ENCODE measurements at places on chromosomes 16 and 17.

DNA sequence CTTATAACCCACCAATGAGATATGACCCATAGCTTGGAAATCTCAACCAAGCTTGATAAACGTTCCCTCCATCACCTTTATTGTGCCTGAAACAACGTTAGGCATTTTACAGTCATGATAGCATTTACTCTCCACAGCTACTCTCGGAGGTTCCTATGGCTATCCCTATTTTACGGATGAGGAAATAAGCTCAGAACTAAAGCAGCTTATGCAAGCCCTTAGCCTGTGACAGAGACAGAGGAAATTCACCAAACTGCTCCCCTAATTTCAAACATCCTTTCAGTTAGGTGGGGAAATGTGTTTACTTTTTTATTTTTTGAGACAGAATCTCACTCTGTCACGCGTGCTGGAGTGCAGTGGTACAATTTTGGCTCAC lies 18.7 kb downstream of the DCUN1D3 start:
- DNase-seq, result peak; percentile 35

- DNase-seq, result no peak
Observed at GRCh38 chr17:80657561-80657960, 112.9 kb downstream of the RPTOR start.

DNA sequence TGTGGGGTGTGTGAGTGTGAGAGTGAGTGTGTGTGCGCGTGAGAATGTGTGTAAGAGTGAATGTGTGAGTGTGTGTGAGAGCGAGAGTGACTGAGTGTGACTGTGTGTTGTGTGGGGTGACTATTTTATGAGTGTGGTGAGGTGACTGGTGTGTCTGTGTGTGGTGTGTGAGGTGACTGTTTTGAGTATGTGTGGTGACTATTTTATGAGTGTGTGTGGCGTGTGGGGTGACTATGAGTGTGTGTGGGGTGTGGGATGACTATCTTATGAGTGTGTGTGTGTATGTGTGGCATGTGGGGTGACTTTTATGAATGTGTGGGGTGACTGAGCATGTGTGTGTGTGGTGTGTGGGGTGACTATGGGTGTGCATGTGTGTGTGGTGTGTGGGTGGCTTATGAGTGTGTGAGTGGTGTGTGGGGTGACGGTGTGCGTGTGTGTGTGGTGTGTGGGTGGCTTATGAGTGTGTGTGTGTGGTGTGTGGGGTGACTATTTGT lies 152.9 kb upstream of the PLCG2 start:
- no peak for DNase-seq

DNA sequence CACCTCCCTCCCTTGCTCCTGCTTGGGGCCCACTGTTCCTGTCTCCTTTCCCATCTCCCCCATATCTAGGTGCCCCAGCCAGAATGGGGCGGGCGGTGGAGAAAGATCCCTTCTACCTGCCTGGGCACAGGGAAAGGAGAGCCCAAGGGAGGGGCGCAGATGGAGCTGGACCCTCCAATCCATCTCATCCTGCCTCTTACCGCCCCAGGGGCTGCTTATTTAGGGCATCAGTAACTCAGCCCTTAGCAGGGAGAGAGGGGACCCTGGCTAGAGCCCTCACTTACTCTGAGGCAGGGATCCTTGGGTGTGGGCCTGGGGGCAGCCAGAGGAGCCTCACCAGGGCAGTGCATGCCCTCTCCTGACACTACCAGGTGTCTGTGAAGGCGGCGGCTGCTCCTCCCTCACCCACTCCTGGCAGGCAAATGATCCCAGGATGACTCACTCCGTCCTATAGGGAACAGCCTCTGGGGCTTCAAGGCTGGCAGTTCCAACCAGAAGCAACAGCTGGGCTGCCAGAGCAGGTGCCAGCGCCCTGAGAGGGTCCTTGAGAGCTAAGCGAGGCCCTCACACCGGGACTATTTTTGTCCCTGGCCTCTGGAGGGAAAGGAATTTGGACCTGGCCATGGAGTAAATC lies 16.3 kb upstream of the BCAR1 start:
- DNase-seq, result no peak

- DNase-seq, result no peak
Observed at GRCh38 chr16:19599968-19600716, 44.6 kb downstream of the VPS35L start.

GRCh38 chr17:82826211-82826610 lies 13.6 kb downstream of the ZNF750 start:
- no peak for DNase-seq

DNA sequence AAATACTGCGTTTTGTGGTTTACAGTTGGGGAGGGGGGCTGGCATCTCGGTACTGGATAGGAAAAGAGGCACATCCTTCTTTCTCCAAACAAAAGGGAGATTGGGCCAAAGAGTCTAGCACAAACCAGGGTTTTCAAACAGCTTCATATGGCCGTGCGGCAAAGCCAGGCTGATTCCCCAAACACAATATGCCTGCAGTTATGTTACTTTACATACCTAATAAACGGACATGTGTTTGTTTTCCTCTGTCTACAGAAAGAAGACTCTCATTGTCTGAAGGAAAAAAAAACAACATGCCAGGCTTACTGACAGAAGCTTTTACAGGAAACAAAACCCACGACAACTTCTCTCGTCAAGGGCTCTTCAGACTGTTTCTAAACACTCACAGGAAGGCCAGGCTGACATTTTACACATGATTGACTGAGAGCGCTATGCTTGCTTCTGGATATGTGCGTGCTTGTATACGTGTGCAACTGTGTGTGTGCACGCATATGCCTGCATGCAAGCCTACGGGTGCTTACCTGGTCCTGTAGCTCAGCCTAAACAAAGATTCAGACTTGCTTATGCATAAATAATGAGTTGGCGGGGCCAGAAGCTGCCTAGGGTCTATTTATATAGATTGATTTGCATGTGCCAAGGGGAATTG lies 461.0 kb upstream of the C16orf82 start:
- DNase-seq, result no peak

GRCh38 chr17:2061441-2061958 lies 6.6 kb downstream of the HIC1 start:
- no peak for DNase-seq

DNA sequence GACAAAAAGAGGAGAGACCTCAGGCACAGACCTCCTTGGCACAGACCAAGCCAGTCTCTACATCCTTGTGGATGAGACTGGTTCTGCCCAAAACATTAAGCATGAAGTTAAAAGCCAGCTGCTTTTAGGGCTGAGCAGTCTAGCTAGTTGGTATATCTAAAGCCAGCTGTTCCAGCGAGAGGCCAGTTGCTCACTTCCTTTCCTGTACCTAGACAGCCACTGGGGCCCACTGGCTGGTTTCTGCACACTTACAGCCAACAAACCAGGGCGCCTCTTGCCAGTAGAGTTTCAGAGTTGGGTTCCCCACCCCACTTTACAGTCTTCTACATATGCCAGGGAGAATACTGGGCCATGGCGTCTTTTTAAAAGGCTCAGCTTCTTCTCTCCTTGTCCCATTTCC lies 242.4 kb downstream of the ZFHX3 start:
- DNase-seq, result no peak

DNA sequence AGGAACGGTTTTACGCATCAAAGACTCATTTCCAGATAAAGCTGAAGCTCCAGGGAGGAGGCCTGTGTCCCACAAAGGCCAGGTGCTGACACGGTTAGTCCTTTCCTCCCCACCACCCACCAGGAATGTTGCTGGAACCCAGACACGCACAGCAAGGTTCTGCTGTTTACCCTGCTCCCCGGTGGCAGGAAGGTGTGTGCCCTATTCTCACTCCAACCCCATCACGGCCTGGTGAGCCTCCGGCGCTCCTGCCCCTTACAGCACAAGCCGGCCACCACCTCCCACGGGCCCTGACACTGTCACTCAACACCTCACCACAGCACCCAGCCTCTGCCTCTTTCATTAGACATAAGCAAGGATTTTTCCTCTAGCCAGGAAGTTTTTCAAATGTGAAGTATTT lies 47.8 kb downstream of the ANKRD11 start:
- DNase-seq, result no peak

DNA sequence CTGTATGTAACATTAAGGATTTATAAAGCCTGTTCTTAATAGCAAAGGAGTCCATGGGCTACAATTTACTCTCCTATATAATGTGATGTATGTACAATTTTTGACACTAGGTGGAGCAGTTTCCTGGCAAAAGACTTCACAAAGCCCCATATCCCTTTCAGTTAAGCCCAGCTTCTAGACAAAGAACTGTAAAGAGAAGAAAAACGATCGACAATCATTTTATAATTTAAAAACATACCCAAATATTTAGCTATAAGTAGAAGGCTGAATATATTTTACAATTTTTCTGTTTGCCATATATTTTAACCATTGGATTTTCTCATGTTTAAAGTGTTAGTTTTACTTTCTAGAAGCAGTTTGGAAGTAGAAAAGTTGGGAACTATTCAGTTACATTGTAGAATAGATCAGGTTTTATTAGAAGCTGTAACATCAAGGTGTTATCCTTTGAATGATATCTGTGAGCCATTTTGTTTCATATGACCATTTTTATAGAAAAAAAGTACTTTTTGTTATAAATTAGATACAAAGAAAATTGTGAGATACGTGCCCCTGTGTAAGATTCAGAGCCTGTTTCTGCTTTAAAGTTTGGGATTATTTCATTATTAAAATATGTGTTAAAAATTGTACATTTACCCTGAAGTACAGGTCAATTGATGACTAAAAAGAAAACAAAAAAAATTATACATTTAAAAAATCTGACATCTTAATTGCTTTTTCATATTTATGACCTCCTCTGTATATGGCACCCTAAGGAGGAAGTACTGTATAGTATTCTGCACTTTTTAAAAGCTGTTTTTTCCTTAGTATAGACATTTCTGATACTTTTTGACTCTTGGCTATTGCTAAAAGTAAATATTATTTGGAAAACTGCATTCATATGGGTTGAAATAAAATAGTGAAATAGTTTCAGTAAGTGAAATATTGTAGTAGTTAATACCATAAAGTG lies 46.3 kb downstream of the VMP1 start:
- DNase-seq, result peak; percentile 85

DNA sequence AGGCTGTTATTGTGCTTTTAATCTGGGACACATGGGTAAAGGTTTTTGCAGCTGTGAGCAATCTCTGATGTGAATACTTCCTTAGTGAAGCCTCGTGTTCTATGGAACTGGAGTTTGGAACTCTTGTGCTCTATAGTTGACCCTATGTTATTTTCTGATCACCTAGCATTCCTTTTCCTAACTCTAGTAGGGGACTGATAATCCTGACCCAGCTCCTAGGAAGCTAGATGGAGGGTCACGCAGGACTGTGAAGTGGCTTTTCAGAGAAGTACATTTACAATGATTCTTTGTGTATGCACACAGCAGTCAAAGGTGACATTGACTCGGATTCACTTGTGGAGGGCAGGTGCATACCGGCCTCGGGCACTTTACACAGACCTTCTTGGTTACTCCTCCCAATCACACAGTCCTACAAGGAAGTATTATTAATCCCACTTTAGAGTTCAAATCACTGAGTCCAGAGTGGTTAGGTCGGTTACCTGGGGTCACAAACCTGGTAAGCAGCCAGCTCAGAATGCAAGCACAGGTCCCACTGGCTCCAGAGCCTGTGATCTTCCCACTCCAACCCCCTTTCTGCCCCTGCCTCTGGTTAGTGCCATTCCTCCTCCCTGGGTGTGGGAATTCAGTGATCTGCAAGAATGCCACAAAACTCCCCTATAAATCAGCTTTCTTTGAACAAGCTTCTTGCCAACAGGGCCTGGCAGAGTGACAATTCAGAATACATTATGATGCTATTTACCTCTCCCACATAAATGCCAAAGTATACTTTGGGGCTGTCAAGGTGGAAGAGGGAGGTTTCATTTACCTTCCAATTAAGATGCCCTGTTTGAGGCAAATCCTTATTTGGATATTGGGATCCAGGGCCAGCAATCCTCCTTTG lies 7.1 kb downstream of the CHD9NB start:
- no peak for DNase-seq

DNA sequence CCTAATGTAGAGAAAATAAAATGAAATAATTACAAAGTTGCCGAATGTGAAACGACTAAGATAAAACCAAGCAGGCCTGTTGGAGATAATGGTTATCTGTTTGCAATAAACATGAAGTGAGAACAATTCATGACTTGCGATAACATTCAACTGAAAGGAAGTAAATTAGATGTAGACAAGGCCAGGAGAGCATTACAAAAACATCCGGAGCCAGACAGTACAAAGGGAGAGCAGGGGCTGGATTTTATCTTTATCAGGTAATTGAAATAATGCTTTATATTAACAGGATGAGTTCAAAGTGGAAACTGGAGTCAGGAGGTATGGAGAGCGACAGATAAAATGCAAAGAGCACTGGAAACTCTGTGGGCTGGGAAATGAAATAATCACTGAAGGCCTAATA lies 265.6 kb upstream of the GOT2 start:
- no peak for DNase-seq

GRCh38 chr17:9878786-9879525 lies 26.1 kb downstream of the RCVRN start:
- DNase-seq, result peak; percentile 72

GRCh38 chr17:16980813-16981731 lies 9.2 kb upstream of the TNFRSF13B start:
- no peak for DNase-seq

DNA sequence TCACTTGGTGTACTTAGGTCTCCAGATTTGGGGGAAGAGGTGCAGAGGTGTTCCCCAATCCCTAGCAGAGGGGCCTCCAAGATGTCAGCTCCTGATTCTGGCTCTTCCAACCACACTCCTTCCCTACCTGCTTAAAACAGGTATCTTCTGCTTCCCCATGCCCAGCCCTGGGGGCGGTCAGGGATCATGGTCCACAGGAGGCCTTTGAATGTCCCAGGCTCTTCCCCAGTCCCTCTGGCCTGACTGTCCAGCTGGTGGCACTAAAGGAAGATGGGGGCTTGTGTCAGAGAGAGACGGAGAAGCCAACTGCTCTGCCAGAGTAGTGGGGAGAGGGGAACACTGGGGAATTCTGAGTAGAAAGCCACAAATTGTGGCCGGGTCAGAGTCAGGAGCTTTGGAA lies 3.8 kb downstream of the ARL4D start:
- DNase-seq, result no peak

DNA sequence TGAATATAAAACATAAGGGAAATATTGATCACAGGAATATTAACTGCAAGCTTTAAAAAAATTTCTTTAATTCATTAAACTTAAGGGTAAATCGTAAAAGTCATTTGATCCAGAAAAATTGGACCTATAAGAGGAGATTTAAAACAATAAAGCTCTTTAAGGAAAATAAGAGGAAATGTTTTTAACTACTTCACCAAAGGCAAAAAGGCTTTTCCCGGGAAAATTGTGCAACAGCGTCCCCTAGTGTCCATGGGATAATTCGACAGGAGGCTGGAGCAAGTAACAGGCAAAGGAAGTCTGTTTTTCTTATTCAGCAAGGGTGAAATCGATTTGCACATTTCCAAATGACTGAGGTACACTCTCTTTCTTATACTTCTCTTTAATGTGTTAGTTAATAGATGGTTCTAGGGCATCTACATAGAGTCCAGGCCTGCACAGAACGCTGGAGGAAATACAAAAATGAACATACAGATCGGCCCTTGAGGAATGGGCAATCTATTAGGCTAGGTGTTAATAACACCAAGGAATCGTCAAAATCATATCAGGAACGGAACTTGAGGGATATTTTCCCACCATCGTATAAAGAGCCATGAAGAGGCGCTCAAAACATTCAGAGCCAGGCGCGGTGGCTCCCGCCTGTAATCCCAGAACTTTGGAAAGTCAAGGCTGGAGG lies 61.4 kb downstream of the ZNF18 start:
- peak; percentile 24 for DNase-seq
